ENCODE measurements at places on chromosomes 11 and 22.

DNA sequence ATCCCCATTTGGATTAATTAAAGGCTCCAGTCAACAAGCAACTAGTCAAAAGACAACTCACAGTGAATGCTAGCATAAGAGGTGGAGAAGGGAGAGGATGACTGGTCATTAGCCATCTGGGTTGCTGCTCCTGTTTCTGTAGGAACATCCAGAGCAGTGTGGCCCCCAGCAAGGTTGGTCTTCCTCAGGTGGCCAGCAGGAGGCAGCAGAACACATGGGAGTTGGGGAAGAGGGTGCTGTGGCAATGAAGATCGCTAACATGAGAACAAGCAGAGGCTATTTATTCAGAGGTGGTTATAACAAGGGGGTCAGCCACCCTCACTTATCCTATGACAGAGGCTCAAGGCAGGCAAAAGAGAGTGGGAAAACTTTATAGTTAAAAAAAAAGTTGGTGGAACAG lies 21.3 kb downstream of the IZUMO1R start:
- DNase-seq, result no peak

- DNase-seq, result no peak
Measured at GRCh38 chr11:127395034-127395433, 394.5 kb upstream of the KIRREL3 start.

DNA sequence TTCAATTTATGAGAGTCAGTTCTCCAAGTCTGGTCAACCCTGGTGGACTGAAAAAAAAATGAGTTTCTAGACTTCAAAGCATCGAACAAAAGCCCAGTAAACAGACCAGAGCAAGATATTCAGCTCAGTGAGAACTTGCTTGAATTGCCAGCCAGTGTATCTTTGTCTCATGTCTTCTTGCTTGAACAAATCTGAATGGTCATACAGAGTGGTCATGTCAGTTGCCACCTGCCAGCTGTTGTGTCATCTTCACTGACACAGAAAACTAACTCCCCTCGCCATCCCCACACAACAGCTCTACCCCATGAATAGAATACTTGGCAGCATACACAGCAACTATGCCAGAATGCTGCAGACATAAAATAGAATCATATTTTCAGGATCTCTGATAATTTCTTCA lies 27.5 kb upstream of the CALCB start:
- no peak for DNase-seq

- DNase-seq, result no peak
Measured at GRCh38 chr11:107733518-107733917, 21.7 kb upstream of the SLN start.

GRCh38 chr22:43658823-43659222 lies 153.3 kb downstream of the EFCAB6 start:
- no peak for DNase-seq

DNA sequence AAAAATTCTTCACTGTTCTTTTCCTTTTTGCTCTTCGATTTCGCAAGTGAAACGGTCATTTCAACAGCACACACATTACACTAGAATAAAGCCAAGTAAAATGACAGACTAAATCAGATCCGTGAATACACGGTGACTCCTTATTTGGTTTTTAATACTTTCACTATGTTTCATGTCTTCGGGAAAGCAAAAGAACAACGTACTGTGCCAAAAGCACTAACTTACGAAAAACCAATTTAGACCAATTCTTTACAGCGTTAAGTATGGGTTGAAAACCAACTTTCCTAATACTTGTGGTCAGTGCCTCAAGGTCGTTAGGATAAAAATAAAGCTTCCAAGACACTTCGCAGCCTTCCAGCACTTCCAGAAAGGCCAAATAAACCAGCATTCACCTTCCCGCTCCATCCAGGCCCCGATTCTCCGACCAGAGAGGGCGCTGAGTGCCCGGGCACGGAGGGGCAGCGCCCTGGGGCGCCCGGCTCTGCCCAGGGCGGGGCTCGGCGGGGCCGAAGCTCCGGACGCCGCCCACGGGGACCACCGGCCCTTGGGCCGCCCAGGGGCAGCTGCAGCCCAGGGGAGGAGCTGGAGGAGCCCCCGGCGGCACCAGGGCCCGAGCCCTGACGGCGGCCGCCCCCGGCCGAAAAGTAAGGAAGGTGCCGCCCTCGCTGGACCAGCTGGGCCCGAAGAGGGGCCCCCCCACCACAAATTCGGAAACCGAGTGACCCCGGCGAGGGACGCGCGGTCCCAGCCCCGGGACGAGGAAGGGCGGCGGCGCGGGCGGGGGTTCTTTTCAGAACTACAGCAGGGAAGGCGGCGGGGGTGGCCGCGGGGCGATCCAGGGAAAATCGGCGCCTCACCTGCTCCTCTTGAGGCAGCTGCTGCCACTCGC lies 499 bp downstream of the ATL3 start:
- no peak for DNase-seq

GRCh38 chr11:59818572-59818971 lies 8.0 kb upstream of the MRPL16 start:
- DNase-seq, result no peak

DNA sequence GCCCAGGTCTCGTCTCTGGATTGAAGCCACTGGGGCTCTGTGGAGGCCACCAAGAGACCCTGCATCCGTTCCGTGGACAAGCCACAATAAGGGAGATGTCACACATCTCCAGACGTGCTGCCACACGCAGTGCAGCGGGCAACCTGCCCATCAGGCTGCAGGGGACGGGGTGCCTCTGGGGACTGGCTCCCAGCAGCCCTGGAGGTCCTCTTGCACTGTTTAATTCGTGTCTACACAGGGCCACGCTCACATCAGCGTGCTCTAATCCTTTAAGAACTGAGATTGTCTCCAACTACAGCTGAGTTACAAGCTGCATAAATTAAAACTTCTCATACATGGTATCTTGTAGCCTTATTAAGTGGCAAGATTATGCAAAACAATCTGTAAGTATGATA lies 1232.2 kb downstream of the BRD1 start:
- no peak for DNase-seq

DNA sequence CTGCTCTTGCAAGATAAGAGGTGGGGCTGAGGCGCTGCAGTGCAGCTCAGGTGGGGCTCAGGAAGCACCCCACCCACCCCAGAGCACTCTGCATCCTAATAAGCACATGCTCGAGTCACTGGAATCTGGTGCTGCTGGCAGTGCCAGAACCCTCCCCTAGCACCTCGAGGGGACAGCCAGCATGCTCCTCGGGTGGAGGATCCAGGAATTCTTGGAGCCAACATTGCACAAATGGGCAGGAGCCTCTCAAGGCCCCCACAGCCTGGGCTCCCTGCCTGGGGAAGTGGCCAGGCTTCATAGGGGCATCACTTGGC lies 27.5 kb upstream of the CABP7 start:
- no peak for DNase-seq

DNA sequence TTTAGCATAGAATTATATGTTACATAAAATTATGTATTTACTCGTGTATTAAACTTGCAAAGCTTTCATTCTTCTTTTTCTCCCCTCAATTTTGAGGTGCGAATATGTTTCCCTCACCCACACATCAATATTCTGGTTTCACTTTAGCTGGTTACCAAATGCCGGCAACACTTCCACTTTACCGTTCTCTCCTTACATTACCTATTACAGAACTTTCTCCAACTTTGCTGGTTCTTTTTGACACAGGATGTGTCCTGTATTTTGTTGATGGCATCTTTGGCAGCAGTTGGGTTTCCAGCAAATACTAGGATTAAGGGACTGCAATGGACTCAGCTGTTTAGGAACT lies 84.9 kb downstream of the PRR5L start:
- no peak for DNase-seq

DNA sequence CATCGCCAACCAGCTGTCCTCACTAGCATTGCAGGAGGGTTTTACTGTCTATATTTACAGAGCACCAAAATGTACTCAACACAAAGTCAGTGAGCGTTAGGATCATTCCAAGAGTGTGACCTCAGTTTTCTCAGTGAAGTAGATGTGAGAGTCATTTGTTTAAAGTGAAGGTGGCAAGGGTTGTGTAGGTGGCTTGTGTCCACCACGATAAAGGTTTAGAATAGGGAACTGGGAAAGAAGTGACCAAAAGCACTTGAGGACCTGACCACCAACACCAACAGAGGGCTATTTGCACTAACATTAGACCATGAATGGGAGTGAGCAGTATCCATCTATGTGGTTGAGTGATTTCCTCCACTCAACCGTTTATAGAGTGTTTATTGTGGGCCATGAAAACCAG lies 152.5 kb upstream of the POU2AF2 start:
- DNase-seq, result no peak

DNA sequence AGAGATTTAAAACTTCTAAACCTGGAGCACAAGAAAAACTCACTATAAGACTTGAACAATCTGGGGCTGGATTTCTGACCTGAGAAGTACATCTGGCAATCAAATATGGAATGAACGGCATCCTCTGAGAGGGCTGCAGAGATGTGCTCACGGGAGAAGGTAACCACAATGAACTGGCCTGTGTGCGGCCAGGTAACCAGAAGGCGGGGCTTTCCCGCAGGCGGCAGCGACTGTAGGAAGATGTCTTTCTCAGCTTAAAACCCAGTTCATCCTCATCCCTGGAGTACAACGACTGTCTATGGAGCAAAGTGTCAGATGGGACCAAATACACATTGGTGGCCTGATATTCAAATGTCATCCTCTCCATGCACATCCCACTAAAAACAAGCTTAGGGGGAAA lies 24.5 kb downstream of the MICAL3 start:
- no peak for DNase-seq

DNA sequence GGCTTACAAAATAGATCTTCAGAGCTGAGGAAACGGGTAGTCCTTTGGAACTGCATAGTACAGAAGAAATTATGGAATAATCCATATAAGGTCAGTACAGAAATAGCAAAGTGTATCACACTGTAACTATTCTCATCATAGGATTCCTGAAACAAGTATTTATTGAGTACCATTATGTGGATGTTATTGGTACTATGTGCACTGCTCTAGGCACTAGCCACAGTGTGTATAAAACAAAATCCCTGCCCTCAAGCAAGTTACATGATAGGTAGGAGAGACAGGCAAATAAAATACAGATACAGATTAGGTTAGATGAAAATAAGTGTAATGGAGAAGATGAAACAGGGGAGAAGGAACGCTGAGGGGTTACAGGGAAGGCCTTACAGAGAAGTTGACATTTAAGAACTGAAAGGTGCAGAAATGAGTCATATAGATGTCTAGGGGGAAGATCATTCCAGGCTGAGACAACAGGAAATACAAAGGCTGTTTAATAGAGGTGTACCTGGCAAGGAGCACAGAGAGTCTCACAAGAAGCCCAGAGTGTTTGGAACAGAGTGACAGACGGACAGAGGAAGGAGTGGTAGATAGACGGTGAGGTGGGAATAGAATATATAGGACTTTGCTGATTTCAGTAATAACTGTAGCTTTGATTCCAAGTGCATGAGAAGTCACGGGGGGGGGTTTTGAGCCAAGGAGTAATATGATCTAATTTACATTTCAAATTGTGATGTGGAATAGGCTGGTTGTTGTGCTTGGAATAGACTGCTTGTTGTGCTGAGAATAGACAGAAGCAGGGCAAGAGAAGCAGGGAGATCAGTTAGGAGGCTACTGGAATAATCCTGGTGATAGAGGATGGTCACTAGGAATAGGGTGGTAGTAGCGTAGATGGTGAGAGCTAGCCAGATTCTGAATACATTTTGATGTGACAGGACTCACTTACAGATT lies 13.7 kb downstream of the RNF141 start:
- no peak for DNase-seq

GRCh38 chr11:93570759-93571413 lies 27.7 kb upstream of the SMCO4 start:
- no peak for DNase-seq

GRCh38 chr11:69351460-69351859 lies 57.5 kb downstream of the MYEOV start:
- no peak for DNase-seq

GRCh38 chr22:44807232-44807631 lies 54.9 kb downstream of the ARHGAP8 start:
- no peak for DNase-seq

GRCh38 chr22:11616811-11617210 lies 3911.2 kb upstream of the OR11H1 start:
- DNase-seq, result no peak

- DNase-seq, result no peak
Measured at GRCh38 chr22:38631724-38632123, 24.5 kb downstream of the FAM227A start.

DNA sequence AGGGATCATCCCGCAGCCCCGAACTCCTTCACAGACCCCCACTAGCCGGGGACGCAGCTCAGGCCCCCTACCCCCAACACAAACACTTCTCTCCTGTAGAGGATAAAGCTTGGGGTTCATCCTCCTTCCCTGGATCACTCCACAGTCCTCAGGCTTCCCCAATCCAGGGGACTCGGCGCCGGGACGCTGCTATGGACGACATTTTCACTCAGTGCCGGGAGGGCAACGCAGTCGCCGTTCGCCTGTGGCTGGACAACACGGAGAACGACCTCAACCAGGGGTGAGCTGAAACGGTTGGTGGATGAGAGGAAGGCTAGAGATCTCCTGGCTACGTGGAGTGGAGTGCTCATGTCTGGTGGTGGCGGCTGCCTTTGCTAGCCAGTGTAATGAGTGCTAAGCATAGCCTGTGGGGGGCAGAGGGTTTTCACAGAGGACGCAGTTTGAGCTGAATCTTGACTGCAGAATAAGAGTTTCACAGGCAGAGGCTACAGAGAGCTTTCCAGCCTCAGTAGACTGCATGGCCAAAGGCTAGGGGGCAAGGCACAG lies 580 bp downstream of the ILK start:
- no peak for DNase-seq

- DNase-seq, result no peak
Measured at GRCh38 chr11:76824083-76824939, 36.4 kb upstream of the ACER3 start.

All from esophagus squamous epithelium (tissue), 5 donors.